HS-27A (cell line): ENCODE measurements at places on chromosomes 2 and 18.

DNA sequence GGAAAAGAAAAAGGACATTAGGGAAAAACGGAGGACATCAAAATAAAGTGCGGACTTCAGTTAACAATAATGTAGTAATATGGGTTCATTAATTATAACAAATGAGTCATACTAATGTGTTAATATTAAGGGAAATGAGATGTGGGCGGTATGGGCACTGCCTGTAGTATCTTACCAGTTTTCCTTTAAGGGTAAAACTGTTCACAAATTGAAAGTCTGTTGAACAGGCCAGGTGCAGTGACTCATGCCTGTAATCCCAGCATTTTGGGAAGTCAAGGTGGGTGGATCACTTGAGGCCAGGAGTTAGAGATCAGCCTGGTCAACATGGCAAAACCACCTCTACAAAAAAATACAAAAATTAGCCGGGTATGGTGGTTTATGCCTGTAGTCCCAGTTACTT, 56.8 kb upstream of the PMAIP1 start:
- no peak for DNase-seq

- DNase-seq: no peak
These were observed 571.9 kb upstream of the PKDCC start for GRCh38 chr2:41475959-41476358.

- DNase-seq: no peak
These were observed 33.3 kb upstream of the NEB start for GRCh38 chr2:151767536-151767935.

- DNase-seq: no peak
These were observed 89.5 kb downstream of the ZFP36L2 start for GRCh38 chr2:43136876-43137275.

- DNase-seq: no peak
These were observed 57.3 kb upstream of the C2orf15 start for GRCh38 chr2:99084256-99084655.

DNA sequence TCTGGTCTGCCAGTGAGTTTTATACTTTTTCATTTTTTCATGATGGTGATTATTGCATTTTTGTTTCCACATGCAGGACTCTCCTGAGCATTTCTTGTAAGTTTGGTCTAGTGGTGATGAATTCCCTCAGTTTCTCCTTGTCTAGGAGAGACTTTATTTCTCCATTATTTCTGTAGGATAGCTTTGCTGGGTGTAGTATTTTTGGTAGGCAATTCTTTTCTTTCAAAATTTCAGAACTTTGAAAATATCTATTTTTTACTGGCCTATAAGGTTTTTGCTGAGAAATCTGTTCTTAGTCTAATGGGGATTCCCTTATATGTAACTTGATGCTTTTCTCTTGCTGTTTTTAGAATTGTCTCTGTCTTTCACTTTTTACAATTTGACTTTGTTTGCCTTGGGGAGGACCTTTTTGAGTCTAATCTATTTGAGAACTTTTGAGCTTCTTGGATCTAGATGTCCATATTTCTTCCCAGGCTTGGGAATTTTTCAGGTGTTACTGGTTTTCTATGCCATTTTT, 149.1 kb downstream of the UBR3 start:
- no peak for DNase-seq

- DNase-seq: no peak
These were observed 96.7 kb upstream of the SLC14A2 start for GRCh38 chr18:45518311-45519155.

- peak; percentile 41 for DNase-seq
These were observed 37.4 kb downstream of the SCTR start for GRCh38 chr2:119486886-119487285.

GRCh38 chr2:150647943-150648342, 160.5 kb upstream of the RND3 start:
- no peak for DNase-seq

- DNase-seq: no peak
These were observed 115.0 kb upstream of the CDCA7 start for GRCh38 chr2:173239644-173240043.

DNA sequence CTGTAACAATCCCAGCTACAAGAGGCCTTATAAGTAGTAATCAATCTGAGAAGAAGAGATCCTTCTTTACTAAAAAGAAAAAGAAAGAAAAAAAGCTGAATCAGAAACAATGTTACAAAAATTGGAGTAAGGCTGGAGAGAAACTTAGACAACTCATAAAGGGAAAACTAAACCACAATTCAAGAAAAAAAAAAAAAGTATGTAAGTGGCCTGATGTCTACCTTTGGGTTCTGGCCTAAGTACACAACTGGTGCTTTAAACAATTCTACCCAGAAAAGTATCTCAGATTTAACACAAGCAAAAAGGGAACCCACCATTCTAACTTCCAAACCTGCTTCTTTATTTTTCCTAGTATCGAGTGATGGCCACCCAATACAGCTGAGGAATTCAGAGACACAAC, 45.3 kb downstream of the ZNF521 start:
- DNase-seq: no peak

DNA sequence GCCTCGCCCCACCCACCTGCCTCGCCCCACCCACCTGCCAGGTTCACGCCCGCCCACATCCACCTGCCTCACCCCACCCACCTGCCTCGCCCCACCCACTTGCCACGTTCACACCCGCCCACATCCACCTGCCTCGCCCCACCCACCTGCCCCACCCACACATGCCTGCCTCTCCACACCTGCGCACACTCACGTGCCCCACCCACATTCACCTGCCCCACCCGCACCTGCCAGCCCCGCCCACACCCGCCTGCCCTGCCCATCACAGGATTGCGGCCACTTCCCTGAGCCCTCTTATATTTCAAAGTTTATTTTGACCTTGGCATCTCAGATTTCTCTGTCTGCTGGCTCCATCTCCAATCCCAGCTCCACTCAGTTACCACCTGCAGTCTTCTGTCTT, 217.5 kb upstream of the SOX11 start:
- no peak for DNase-seq

- DNase-seq: no peak
These were observed 41.4 kb upstream of the YES1 start for GRCh38 chr18:853471-853870.

GRCh38 chr2:195461010-195461409, 196.0 kb upstream of the SLC39A10 start:
- no peak for DNase-seq

- DNase-seq: no peak
These were observed 53.0 kb upstream of the GLI2 start for GRCh38 chr2:120682654-120683053.

GRCh38 chr2:236982693-236983455, 102.8 kb upstream of the COPS8 start:
- DNase-seq: no peak

- DNase-seq: no peak
These were observed 64.2 kb upstream of the TMEM87B start for GRCh38 chr2:111990856-111991255.

- no peak for DNase-seq
These were observed 96.8 kb downstream of the PRKCE start for GRCh38 chr2:45748239-45748638.

GRCh38 chr2:175436076-175436475, 254.6 kb upstream of the ATP5MC3 start:
- no peak for DNase-seq

DNA sequence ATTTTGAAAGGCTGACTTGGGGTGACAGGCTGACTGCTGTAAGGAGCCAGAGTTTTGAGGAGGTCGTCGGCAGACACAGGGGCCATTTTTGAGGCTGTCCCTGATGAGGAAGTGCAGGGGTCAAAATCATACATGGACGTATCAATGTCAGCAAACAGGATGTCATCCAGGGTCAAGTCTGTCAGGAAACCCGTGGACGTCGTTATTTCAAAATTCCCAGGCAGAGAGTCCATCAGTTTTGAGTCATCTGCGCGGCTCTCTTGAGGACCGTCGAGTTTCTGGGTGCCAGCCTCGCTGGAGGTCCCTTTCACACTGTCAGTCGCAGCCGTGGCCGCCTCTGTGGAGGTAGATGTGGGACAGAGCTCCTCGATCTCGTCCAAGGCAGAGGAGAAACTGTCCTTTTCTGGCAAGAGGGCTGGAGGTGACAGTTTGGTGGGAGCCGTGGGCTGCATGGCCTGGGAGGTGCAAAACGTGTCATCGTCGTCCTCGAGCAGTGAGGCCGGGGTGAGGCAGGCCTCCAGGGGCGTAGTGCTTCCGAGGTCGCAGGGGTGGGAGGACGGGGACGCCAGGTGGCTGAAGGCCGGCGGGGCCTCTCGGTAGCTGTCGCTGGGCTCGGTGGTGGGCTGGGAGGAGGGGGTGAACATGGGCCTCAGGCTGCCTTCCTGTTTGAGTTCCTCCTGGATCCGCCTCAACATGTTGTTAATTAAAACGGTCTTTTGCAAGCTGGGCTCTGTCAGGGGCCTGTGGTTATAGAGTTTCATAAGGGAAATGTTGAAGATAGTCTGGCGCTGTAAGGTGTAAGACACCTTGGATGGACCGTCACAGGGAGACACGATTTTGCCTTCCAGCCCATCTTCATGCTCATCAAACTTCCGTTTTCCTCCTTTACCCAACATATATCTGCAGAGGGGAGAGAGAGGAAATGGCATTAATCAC, 17.5 kb downstream of the SERTAD2 start:
- no peak for DNase-seq

GRCh38 chr2:7752291-7752690, 835.1 kb downstream of the RNF144A start:
- no peak for DNase-seq

DNA sequence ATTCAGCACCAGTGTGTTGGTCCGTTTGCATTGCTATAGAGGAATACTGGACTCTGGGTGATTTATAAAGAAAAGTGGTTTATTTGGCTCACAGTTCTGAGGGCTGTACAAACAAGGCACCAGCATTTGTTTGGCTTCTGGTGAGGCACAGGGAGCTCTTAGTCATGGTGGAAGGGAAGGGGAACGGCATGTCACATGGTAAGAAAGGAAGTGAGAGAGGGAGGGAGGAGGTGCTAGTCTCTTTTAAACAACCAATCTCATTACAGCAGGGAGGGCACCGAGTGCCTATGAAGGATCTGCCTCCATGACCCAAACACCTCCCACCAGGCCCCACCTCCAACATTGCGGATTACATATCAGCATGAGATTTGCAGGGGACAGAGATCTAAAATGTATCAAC, 143.9 kb upstream of the DLX2 start:
- DNase-seq: no peak

DNA sequence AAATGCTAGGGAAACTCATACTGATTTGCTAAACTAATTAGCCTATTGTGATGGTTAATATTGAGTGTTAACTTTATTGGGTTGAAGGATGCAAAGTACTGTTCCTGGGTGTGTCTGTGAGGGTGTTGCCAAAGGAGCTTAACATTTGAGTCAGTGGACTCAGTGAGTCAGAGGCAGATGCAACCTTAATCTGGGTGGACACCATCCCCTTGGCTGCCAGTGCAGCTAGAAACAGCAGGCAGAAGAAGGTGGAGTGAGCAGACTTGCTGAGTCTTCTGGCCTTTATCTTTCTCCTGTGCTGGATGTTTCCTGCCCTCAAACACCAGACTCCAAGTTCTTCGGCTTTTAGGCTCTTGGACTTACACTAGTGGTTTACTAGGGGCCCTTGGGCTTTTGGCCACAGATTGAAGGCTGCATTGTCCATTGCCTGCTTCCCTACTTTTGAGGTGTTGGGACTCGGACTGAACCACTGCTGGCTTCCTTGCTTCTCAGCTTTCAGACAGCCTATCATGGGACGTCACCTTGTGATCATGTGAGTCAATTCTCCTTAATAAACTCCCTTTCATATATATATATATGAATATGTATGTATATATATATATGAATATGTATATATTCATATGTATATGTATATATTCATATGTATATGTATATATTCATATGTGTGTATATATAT, 69.7 kb downstream of the RPRM start:
- DNase-seq: no peak

DNA sequence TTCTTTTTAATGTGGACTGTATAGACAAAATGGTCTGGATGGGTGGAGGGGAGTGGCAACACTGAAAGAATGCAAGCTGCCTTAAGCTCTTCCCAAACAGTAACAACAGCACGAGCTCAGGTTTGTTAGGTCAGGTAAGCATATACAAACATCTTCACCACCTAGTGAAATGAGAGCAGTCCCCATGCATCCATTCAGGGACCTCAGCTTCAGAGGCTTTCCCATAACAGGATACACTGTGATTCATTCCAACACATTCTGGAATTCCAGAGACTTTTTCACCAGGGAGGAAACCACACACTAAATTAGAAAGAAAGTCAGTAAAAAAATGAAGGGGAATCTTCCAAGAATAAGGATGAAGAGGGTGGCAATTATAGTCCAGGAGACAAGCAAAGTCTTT, 50.4 kb upstream of the BZW1 start:
- DNase-seq: no peak

GRCh38 chr2:157311706-157312105, 13.9 kb downstream of the ERMN start:
- no peak for DNase-seq

- DNase-seq: no peak
These were observed 117.4 kb upstream of the ID2 start for GRCh38 chr2:8564475-8564874.

DNA sequence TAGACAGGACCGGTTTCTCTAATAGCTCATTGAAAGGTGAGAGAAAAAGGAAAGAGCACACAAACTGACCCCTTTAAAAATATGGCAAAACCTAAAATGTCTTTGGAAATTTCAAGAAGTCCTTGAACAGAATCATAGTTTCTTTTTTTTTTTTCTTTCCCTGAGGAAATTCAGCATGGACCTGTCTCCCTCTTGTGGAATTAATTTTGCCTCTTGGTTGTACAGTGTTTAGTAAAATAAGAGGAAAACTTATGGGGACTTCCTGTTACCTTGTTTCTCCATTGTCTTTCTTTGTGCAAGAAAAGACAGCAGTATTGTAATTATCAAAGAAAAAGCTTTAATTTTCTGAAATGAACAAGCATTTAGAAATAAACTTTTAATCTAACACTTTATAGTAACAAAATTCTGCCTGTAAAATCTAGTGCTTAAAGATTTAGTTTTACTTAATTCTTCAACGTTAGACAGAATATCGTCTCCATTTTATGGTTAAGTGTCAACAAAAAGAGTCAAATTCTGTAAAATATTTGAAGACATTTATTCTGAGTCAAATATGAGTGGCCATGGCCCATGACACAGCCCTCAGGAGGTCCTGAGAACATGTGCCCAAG, 176.3 kb upstream of the NABP1 start:
- no peak for DNase-seq

DNA sequence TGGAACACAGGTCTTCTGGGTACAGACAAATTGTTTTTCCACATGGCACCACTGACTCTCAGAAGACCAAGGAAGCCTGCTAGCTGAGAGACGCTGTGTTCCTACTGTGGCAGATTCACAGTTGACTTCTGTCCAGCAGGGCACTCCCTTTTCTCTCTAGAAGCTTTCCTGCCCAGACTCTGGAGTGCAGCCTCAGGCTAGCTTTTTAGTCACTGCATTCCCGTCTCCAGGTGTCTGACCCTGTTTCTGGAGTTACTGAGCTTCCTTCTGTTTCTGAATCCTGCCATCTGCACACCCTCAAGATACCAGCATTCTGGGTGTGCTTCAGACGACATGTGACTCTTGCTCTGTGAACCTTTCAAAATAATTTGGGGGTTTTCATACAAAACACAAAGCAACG, 125.1 kb downstream of the TMEM200C start:
- no peak for DNase-seq
